ENCODE measurements at places on chromosomes 4 and X.

GRCh38 chr4:175953960-175954521 lies 111.6 kb upstream of the WDR17 start:
- DNase-seq, result no peak

DNA sequence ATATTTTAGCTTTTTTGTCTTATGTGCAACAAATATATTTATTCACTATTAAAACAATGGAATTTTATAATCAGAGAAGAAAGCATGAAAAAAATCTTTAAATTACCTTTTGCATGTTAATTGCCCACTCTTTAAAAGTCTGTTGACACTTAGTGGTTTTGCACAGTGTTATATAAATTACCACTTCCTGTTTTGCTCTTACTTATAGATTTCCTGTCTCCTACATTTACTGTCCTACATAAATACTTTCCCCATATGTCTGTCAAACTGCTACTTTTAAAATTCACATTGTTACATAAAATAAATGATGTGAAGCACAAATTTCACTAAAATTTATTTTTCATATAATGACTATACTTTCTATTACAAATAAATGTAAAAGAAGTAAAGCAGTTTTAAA lies 161.1 kb upstream of the NDST4 start:
- DNase-seq, result no peak

DNA sequence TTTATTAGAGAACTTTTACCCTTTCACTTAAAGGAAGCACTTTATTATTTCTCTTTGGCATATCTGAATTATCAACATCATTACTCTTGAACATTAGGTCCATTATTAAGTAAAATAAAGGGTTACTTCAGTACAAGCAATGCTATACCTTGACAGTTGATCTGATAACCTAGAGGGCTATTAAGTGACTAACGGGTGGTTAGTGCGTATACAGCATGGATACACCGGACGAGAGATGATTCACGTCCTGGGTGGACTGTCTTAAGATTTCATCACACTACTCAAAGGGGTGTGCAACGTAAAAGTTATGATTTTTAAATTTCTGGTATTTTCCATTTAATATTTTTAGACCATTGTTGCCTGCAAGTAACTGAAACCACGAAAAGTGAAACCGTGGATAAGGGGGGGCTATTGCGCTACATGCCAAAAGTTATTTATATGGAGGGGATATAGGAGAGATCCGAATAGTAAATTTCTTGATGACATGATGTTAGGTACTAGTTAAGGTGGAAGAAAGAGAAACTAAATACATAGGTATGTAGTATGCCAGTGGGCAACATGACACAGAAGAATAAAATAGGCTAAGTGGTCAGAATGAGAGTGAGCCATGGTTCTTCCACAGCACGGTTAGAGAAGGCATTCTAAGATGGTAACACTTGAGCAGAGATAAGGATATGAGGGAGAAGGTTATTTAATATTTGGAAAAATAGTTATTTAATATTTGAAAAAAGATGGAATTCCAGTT lies 230.8 kb upstream of the ANKRD50 start:
- no peak for DNase-seq

GRCh38 chrX:76127341-76127740 lies 45.5 kb upstream of the PBDC1 start:
- DNase-seq, result no peak

GRCh38 chr4:87465739-87466366 lies 43.5 kb downstream of the NUDT9 start:
- peak; percentile 56 for DNase-seq

DNA sequence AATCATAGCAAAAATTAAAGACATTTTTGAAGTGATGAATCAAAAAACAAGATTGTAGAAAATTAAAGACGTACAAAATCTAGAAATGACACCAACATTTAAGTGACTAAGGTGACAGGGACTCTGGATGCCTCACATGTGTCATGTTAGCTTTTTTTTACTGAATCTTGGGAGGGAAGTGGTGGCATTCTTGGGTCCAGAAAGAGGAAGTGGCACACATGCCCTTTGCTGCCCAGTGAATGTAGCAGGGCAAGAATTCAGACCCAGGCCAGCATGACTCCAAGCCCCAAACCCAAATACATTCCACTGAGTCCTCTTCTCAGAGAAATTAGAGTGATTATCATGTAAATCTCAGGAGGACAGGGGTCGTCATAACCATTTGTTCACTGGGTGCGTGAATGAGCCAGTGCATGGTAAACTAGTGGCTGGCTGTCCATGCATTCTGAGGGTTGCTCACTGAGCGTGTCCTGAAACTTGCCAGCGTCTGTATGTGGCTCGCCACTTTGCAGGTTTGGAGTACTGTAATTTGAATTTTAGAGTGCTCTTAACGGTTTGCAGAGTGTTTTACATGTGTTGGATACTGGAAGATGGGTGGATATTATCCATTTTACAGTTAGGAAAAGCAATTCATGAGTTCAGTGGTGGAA lies 55.4 kb upstream of the TBC1D14 start:
- no peak for DNase-seq

GRCh38 chrX:119970574-119970973 lies 27.0 kb upstream of the NKAP start:
- DNase-seq, result no peak

DNA sequence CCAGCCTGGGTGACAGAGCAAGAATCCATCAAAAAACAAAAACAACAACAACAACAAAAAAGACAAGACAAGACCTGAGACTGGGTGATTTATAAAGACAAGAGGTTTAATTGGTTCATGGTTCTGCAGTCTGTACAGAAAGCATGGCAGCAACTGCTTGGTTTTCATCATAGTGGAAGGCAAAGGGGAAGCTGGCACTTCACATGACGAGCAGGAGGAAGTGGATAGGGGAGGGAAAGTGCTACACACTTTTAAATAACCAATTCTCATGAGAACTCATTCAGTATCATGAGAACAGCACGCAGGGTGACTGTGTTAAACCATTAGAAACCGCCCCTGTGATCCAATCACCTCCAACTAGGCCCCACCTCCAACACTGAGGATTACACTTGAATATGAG lies 28.4 kb upstream of the SLC10A7 start:
- DNase-seq, result no peak

- peak; percentile 76 for DNase-seq
Observed at GRCh38 chr4:105859233-105859632, 36.0 kb upstream of the NPNT start.

DNA sequence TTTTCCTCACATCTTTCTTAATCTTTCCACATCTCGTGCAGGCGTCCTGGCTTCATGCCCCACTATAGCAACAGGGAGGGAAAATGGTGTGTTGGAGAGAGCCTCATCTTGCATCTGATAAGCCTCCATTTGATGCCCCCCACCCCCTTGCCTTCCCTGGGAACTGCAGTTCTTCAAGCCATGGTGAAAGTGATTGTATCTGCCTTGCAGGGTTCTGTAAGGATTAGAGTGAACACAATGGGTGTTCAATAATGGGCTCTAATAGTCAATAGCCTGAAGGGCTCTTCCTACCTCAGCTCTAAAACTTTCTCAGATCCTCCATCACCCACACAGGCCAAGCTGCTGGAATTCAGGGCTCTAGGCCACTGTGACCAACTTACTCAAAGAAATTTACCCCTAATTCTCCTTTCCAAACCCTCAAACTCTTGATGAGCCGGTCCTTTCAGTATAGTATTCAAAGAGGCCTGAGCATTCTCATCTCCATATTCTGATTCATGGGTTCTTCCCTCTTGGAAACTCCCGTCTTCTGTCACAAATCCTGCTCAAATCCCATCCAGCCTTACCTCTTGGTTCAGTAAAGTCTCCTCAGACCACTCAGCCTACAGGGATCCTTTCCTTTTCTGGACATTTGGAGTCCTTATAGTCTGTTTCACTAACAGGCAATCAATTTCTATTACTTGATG lies 128.3 kb upstream of the TRIM2 start:
- DNase-seq, result no peak

DNA sequence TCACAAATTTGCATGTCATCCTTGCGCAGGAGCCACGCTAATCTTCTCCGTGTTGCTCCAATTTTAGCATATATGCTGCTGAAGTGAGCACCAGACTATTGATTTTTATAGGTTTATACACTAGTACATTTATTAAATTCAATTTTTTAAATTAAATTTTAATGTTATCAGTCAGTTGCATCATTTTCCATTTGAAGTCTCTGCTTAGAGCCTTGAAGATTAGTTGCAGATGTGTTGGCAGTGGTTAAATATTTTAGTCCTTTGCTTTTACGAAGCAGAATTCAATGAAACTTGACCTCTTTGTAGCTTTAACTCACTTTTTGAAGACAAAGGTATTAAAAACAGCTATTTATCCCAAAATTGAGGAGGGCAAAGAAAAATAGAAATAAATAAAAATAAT lies 16.5 kb downstream of the TRAPPC11 start:
- DNase-seq, result peak; percentile 3

GRCh38 chr4:59762344-59762743 lies 1437.8 kb upstream of the ADGRL3 start:
- no peak for DNase-seq

GRCh38 chr4:102089850-102090621 lies 255.2 kb downstream of the SLC39A8 start:
- DNase-seq, result no peak

- no peak for DNase-seq
Observed at GRCh38 chrX:41064018-41064417, 21.2 kb upstream of the USP9X start.

Measured in AG08395 (cell line).